Naive thymus-derived CD8-positive, alpha-beta T cell (primary cell): ENCODE measurements at places on chromosomes 7 and 10.

GRCh38 chr7:69889338-69889975 lies 291.2 kb downstream of the AUTS2 start:
- no peak for DNase-seq

GRCh38 chr7:73850781-73851207 lies 8.5 kb upstream of the METTL27 start:
- no peak for DNase-seq

DNA sequence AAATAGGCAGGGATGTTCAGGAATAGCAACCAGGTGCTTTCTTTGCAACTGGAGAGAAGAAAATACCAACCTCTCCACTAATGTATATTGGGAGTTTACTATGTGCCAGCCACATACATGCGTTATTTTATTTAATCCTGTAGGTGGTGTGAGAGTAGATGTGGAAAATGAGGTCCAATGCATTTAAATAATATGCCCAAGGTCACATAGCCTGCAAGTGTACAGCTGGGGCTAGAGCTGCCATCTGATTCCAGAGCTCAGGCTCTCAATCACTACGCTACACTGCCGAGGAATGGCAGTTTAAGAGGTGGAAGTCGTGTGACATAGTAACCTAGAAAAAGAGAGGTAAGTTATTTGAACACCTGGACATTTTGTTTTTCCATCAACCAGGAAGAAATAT lies 277.0 kb downstream of the EXOC4 start:
- DNase-seq: no peak

GRCh38 chr10:33897291-33897752 lies 562.9 kb upstream of the NRP1 start:
- no peak for DNase-seq

- DNase-seq: no peak
Measured at GRCh38 chr10:61175316-61175715, 231.3 kb upstream of the RHOBTB1 start.

- no peak for DNase-seq
Measured at GRCh38 chr10:112782200-112782907, 167.7 kb upstream of the TCF7L2 start.

GRCh38 chr7:99554939-99555338 lies 3.0 kb upstream of the FAM200A start:
- DNase-seq: no peak

GRCh38 chr7:115478426-115478825 lies 552.1 kb downstream of the TFEC start:
- DNase-seq: no peak

GRCh38 chr10:31426401-31426800 lies 107.4 kb downstream of the ZEB1 start:
- DNase-seq: no peak

- no peak for DNase-seq
Measured at GRCh38 chr7:46177821-46178220, 256.7 kb upstream of the IGFBP3 start.

GRCh38 chr10:97229322-97230015 lies 43.7 kb upstream of the SLIT1 start:
- no peak for DNase-seq

DNA sequence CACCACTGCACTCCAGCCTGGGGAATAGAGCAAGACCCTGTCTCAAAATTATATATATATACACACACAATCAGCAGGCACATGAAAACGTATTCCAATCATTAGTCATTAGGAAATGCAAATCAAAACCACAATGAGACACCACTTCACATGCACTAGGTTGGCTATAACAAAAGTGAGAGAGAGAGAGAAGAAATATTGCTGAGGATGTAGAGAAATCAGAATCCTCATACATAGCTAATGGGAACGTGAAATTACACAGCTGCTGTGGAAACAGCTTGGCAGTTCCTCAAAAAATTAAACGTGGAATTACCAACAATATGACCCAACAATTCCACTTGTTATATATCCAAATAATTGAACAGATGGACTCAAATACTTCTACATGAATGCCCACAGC lies 43.3 kb upstream of the CNNM1 start:
- no peak for DNase-seq

DNA sequence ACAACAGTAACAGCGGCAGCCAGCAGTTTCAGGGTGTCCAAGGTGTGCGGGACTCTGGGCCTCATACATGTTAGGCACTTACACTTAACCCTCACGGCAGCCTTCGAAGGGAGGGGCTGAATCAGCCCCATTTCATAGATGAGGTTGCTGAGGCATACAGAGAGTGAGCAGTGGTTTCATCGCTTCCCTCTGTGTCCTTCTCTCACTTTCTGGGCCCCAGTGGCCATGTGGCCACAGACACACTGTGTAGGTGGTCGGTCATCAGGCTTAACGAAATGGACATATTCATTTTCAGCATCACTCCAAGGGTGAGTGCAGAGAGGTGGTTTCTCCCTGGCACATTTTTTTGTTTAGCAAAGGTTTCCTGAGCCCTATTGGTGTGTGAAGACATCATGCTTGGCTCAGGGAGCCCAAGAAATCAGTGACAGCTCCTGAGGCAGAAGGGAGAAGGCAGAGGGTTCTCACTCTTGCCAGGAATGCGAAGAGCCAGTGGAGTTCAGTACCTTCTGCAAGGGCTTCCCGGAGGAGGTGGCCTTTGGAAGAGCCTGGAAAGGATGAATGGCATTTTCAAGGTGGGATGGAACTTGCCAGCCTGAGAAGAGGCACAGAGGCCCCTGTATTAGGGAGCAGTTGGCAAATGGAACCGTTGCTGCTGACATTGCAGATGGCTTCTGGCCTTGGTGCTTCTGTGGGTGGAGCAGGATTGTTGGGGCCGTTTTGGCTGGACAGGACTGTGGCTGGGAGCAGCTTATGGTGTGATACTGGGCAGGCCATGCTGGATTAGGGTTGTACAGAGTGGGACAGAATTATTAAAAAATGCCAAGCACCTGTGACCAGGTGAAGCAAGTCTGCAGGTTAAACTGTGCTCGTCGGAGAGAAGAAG lies 61.7 kb upstream of the PPIF start:
- peak; percentile 5 for DNase-seq

GRCh38 chr7:4099651-4100050 lies 582.4 kb upstream of the FOXK1 start:
- no peak for DNase-seq

- DNase-seq: no peak
Measured at GRCh38 chr10:89846281-89846630, 144.9 kb downstream of the KIF20B start.

- no peak for DNase-seq
Measured at GRCh38 chr7:1703871-1704810, 34.1 kb downstream of the ELFN1 start.

GRCh38 chr10:35783305-35783838 lies 141.3 kb upstream of the FZD8 start:
- DNase-seq: no peak

DNA sequence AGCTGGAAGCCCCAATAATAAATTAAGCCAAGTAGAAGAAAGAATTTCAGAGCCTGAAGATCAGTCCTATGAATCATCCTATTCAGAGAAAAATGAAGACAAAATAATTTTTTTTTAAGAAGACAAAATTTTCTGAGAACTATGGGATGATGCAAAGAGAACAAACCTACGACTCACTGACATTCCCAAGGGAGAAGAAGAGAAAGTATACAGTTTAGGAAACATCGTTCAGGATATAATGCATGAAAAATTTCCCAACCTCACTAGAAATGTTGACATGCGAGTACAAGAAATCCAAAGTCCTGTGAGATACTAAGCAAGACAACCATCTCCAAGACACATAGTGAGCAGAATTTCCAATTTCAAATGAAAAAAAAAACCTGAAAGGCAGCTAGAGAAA lies 150.5 kb downstream of the THSD7A start:
- DNase-seq: no peak

GRCh38 chr7:108066486-108066885 lies 63.5 kb upstream of the LAMB1 start:
- no peak for DNase-seq

GRCh38 chr7:13911909-13912308 lies 77.6 kb downstream of the ETV1 start:
- no peak for DNase-seq

- no peak for DNase-seq
Measured at GRCh38 chr7:21758286-21758685, 187.4 kb downstream of the CDCA7L start.

- DNase-seq: no peak
Measured at GRCh38 chr10:89236226-89236797, 15.3 kb downstream of the LIPA start.
